Stimulated activated CD4-positive, alpha-beta T cell treated with anti-CD3 and anti-CD28 coated beads, Interleukin-12 subunit alpha, Interleukin-12 subunit beta, amount 100 ng/mL, for 4 hours (primary cell): ENCODE measurements at places on chromosomes 16 and 17.

- DNase-seq, result no peak
These were observed 617 bp upstream of the CCR7 start for GRCh38 chr17:40565769-40566409.

DNA sequence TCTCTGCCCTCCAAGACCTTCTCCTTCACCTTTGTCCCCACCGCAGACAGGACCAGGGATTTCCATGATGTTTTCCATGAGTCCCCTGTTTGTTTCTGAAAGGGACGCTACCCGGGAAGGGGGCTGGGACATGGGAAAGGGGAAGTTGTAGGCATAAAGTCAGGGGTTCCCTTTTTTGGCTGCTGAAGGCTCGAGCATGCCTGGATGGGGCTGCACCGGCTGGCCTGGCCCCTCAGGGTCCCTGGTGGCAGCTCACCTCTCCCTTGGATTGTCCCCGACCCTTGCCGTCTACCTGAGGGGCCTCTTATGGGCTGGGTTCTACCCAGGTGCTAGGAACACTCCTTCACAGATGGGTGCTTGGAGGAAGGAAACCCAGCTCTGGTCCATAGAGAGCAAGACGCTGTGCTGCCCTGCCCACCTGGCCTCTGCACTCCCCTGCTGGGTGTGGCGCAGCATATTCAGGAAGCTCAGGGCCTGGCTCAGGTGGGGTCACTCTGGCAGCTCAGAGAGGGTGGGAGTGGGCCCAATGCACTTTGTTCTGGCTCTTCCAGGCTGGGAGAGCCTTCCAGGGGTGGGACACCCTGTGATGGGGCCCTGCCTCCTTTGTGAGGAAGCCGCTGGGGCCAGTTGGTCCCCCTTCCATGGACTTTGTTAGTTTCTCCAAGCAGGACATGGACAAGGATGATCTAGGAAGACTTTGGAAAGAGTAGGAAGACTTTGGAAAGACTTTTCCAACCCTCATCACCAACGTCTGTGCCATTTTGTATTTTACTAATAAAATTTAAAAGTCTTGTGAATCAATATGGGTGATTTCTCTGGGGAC is 12.2 kb downstream of the CX3CL1 start:
- no peak for DNase-seq

DNA sequence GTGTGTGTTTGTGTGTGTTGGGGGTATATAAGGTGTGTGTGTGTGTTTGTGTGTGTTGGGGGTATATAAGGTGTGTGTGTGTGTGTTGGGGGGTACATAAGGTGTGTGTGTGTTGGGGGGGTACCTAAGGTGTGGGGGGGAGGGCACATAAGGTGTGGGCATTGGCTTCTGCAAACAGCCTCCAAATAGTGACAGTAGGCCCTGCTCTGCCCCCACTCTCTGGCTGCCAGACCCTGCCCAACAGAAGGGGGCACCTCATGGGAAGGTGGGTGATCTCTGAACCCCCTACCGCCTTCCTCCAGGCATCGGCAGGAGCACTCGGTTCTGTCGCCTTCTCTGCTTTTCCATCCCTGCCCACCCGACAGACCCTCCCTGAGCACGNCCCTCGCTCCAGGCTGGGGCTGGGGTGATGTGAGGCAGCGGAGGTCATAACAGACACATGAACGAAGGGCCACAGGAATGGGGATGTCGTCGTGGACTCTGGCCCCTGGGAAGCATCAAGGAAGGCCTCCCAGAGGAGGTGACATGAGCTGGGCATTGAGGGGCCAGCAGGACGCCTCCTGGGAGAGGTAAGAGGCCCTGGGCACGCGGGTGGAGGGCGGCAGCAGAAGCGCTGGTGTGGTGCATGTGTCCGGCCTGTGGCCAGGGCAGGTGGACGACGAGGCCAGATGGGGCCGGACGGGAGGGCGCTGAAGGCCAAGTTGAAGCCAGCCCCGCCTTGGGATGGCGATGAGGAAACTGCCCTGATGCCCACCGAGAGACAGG is 136.6 kb upstream of the RPH3AL start:
- no peak for DNase-seq

- peak; percentile 42 for DNase-seq
These were observed 5.7 kb downstream of the CSNK1D start for GRCh38 chr17:82267575-82268379.

DNA sequence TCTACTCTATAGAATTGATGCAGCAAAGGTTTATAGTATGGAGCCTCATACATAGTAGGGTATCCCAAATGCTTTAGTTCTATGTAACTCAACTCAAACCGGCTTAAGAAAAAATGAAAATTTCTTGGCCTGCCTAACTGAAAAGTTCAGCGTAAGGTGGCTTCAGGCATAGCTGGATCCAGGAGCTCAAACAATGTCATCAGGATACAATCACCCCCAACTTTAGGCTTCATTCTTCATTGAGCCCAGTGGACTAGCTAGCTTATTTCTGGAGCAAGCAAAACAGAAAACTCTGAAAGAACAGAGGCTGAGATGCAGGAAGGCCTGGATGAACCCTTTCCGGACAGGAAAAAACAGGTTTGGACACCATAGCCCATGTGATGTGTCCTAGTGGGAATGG is 147.5 kb upstream of the HS3ST4 start:
- DNase-seq, result no peak

DNA sequence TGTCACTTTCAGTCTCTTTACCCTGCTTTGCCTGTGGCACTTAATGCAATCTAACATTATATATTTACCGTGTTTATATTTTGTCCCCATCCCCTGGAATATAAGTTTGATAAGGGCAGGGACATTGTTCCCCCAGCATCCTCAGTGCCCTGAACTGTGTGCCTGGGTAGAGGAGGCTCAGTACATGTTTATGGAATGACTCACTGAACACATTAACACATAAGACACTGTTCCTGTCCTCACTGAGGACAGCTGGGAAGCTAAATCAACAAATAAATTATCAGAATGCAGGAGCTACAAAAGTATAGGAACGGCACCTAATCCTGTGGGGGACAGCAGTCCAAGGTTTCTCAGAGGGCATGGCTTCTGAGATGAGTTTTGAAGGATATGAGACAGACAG is 27.8 kb downstream of the GRIN2A start:
- DNase-seq, result no peak

GRCh38 chr17:36597226-36597625 is 4.2 kb upstream of the MRM1 start:
- DNase-seq, result no peak

DNA sequence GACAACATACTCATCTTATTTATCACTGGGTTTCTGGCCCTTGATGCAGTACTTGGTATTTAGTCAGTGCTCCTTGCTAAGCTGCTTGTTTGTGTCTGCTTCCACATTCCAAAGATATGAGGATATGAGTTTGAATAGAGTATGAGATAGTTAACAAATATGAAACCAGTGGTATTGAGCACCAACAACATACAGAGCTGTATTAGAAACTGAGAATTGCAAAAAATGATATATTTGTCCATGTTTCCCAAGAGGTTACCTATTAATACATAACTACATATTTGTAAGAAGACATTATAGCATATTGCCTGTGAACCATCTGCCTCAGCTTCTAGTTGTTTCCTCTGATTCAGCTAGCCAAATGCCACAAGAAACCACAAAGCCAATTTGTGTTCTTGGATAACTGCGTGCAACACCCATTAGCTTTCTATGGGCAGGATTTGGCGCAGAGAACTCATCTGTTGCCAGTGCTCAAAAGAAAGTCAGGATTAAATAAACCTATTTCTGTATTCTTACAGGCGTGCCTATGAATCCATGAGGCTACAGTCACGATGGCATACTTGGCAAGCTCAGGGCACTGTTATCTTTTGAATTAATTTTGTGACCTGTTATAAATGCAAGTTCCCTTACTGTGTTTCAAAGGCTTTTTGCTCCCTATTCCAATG is 194.4 kb downstream of the MAP2K6 start:
- DNase-seq, result no peak

- DNase-seq, result no peak
These were observed 36.7 kb upstream of the SREBF1 start for GRCh38 chr17:17873450-17873991.

GRCh38 chr17:12644623-12645022 is 21.1 kb upstream of the MYOCD start:
- DNase-seq, result no peak

GRCh38 chr17:29141514-29141876 is 38.7 kb downstream of the MYO18A start:
- no peak for DNase-seq

- no peak for DNase-seq
These were observed 24.0 kb upstream of the ALKBH5 start for GRCh38 chr17:18159551-18160120.

- no peak for DNase-seq
These were observed 2.3 kb downstream of the CCL4 start for GRCh38 chr17:36105781-36106492.

DNA sequence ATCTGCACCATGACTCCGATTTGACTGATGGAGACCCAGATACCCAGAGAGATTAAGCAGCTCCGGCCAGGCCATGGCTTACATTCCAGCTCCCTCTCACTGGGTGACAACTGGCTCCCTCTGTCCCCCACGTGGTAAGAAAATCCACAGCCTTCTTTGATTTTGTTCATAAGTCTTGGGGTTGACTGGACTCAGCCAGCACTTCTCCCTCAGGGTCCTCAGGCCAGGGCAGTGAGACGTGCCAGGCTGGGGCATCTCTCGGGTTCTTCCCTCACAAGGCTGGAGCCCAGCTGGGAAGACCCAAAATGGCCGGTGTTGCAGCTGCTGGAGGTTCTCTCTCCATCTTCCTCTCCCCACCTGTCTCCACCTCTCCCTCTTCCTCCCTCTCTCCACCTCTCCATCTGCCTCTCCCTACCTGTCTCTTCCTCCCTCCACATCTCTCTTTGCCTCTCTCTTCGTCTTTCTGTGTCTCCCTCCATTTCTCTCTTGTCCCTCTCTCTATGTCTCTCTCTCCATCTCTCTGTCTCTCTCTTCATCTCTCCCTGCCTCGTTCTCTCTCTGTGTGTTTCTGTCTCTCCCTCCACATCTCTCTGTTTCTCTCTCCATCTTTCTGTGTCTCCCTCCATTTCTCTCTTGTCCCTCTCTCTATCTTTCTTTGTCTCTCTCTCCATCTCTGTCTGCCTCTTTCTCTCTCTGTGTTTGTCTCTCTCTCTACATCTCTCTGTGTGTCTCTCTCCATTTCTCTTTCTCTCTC is 105.3 kb downstream of the FOXL1 start:
- DNase-seq, result no peak

- DNase-seq, result no peak
These were observed 1.4 kb upstream of the MILR1 start for GRCh38 chr17:64447526-64447925.

DNA sequence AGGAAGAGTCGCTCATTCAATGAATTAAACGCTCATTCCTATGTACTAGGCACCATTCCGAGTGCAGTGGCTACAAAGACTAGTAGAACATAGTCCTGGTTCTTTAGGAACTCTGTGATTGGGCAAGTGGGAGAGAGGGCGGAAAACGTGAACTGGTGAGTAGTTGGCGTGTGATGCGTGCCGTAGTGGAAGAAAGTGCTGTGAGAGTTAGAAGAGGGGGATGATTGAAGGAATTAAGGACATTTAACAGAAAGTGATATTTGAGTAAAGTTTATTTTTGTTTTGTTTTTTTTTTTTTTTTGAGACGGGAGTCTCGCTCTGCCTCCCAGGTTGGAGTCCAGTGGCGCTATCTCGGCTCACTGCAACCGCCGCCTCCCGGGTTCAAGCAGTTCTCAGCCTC is 7.9 kb upstream of the SLFN14 start:
- peak; percentile 33 for DNase-seq

- DNase-seq, result peak; percentile 53
These were observed 2.2 kb downstream of the ZNF276 start for GRCh38 chr16:89723279-89724250.

GRCh38 chr17:78476149-78476548 is 97.7 kb downstream of the PGS1 start:
- no peak for DNase-seq

DNA sequence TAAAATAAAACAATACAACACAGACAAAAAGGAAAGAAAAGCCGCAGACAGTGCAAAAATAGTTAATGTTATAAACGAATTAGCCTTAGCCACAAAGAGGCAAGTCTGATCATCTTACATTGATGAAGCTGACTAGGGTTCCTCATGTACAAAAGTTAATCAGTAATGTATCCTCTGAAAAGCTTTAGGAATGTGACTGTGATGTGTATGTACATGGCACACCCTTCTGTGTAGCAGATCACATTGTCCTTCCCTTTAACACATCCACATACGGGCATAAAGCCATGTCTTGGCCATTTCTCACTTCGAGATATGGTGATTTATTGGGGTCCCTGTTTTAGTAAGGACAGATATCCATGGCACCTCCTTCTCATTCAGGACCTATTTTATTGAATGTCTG is 1327.5 kb upstream of the CDH8 start:
- no peak for DNase-seq

- peak; percentile 84 for DNase-seq
These were observed 18.9 kb downstream of the MPG start for GRCh38 chr16:96935-97381.

GRCh38 chr17:80259457-80260068 is 1.1 kb upstream of the RNF213 start:
- no peak for DNase-seq

DNA sequence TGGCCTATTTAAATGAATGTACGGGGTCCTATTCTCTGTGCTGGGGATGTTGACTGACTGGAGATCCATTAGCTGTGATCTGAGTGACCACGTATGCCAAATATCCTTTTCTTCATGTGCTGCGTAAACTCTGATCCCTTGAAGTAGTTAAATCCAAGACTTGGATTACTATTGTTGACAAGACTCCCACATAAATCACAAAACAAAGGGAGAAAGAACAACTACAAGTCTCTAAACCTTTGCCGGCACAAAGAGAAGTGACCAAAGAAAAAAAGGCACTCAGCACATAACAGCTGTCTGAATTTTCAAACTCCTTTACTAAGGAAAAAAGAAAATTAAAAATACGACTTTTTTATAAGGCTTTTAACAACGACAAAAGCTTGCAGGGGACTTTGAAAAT is 559.9 kb upstream of the CDH8 start:
- DNase-seq, result no peak

- DNase-seq, result no peak
These were observed 12.6 kb upstream of the ADGRG1 start for GRCh38 chr16:57615813-57616212.

DNA sequence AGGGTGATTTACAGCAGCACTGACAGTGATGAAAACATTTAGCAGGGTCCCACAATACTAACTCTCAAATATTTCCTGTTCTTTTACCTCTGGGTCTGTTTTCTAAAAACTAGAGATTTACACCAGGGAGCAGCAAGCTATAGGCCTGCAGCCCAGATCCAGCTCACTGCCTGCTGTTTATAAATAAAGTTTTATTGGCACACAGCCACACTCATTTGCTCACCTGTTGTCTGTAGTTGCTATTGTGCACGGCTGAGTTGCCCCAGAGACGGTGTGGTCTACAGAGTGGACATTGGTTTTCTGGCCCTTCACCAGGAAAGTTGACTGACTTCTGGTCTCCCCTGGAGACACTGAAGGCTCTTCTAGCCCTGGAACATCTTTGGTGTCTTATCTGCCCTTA is 16.3 kb upstream of the JPT2 start:
- DNase-seq, result no peak
